NCI-H69 (cell line): ENCODE measurements at places on chromosomes 3 and 15.
A peak's percentile ranks its signal among the peaks of the same experiment; 100 is the strongest.

GRCh38 chr3:54696313-54696712 lies 231.5 kb downstream of the LRTM1 start:
- DNase-seq, result no peak

DNA sequence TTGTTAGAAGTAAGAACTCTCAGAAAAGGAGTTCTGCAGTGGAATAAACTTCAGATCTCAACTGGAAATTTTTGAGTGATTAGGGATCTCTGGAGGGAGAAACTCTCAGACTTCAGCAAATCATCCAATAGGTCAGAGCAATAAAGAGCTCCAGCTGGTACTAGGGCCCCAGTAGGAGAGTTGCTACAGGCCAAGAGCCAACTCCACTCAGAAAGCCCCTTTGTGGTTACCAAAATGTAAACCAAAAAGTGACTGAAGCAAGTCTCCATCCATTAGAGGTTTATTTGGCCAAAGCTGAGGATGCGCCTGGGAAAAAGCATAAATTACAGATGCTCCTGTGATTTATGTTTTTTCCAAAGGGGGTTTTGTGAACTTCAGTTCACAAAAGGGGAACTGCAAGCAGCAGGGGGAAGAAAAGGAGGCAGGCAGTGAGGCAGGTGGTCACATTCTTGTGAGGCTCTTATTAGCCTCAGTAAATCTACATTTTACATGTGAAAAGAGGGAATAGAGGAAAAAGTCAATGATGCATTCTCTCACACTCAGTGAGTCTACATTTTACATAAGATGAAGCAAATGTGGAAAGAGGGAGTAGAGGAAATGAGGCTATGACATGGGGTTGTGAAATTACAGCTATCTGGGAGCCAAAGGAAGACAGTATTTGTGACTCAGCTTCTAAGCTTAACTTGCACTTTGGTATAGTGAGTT lies 92.4 kb upstream of the DAZL start:
- no peak for DNase-seq

- peak; percentile 89 for DNase-seq
Measured at GRCh38 chr3:18223571-18223970, 201.6 kb downstream of the SATB1 start.

DNA sequence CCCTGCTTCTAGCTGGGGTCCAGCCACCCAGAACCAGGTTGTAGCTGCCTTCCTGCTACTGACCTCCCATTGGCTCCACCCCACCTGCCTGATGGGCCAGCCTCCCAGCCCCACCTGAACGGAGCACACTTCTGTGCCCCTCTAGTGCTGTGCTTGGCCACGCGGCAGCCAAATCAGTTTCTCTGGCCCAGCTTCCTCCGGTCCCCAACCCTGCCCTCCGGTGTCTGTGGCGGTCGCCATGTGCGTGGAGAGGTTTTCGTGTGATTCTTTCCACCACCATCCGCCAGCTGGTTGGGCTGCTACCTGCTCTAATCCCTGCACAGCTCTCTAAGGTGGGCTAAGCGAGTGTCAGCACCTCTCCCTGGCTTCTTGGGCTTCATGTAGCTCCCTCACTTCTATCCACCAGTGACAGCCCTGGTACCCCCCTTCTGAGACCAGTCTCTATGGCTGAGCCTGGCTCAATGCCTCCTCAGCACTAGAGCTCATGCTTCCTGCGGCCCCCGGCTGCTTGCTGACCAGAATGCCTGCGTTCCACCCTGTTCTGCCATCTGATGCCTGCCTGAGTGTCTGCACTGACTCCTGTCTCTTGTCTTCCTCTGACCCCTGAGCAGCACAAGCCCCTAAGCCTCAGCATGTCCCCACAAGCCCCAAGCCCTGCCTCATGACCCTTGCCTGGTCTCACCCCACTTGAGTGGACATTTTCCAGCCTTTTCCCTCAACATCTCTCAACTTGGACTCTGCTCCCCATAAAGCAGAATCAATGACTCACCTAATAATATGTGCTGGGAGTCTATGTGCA lies 23.2 kb upstream of the MAGEF1 start:
- DNase-seq, result no peak

GRCh38 chr15:44711743-44712345 lies 527 bp downstream of the B2M start:
- peak; percentile 75 for DNase-seq

GRCh38 chr3:107681396-107681795 lies 158.6 kb downstream of the BBX start:
- DNase-seq, result no peak

DNA sequence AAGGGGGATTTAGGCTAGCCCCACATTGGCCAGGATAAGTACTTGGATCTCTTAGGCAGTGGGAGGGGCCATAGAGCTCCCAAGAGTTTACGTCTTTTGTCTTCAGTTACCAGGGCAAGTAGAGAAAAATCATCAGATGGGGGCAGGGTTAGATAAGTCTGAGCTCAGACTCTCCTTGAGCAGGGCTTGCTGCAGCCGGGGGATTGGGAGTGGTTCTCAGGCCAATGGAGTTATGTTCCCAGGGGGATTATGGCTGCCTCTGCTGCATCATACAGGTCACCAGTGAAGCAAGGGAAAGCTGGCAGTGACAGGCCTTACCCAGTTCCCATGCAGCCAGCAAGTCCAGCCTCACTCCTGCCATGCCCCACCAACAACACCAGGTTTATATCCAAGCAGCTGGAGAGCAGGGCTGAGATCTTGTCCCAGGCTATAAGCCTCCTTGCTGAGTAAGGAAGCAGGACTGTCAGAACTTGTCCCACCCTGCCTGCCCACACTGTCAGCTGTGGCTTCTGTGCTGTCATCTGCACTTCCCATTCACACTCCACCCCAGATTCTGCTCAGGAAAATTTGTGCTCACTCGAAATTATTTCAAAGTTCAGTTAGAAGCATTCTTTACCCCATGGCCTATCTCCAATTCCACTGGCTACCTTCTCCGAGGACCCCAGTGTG lies 215.3 kb downstream of the FAM43A start:
- no peak for DNase-seq

GRCh38 chr3:167675848-167676247 lies 22.1 kb upstream of the WDR49 start:
- no peak for DNase-seq

- DNase-seq, result peak; percentile 69
Measured at GRCh38 chr15:29268706-29269484, 727 bp downstream of the NSMCE3 start.
